ENCODE measurements at places on chromosomes 7 and 10.

GRCh38 chr10:4099202-4099601 is 314.2 kb upstream of the KLF6 start:
- DNase-seq: no peak

DNA sequence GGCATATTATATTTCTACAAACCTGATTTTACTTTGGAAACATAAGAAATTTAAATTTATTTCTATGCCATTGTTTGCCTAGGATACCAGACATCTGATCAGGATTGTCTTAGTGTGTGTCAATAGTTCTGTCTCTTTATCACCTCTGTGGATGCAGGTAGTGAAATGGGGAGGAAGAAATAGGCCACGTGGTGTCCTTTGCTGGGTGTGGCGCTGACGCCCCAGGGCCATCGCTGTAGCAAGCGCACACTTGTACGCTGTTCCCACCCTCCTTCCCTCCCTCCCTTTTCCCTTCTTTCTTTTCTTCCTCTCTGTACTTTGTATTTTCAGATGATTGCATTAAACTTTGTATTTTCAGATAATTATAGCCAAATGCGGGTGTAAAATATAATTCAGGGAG is 5.0 kb downstream of the DOCK1 start:
- DNase-seq: no peak

- DNase-seq: no peak
Observed at GRCh38 chr10:16904639-16905061, 87.4 kb upstream of the RSU1 start.

GRCh38 chr7:157276091-157276561 is 60.7 kb upstream of the DNAJB6 start:
- no peak for DNase-seq

- no peak for DNase-seq
Observed at GRCh38 chr7:110071192-110071591, 1019.7 kb upstream of the LRRN3 start.

DNA sequence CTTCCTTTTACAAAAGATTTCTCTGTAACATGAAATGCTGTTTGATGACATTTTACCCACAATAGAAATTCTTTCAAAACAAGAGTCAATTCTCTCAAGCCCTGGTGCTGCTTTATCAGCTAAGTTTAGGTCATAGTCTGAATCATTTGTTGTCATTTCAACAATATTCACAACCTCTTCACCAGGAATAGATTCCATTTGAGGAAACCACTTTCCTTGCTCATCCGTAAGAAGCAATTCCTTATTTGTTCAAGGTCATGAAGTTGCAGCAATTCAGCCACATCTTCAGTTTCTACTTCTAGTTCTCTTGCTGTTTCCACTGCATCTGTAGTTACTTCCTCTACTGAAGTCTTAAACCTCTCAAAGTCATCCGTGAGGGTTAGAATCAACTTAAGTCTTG is 315.3 kb downstream of the TYW1 start:
- no peak for DNase-seq

GRCh38 chr10:3865565-3865964 is 80.6 kb upstream of the KLF6 start:
- no peak for DNase-seq

GRCh38 chr10:95211606-95212279 is 17.7 kb downstream of the ACSM6 start:
- DNase-seq: no peak

GRCh38 chr7:151400626-151401315 is 9.1 kb downstream of the WDR86 start:
- DNase-seq: no peak
